Hepatic stellate cell (primary cell): ENCODE measurements at places on chromosomes 7 and 10.
A peak's percentile ranks its signal among the peaks of the same experiment; 100 is the strongest.

DNA sequence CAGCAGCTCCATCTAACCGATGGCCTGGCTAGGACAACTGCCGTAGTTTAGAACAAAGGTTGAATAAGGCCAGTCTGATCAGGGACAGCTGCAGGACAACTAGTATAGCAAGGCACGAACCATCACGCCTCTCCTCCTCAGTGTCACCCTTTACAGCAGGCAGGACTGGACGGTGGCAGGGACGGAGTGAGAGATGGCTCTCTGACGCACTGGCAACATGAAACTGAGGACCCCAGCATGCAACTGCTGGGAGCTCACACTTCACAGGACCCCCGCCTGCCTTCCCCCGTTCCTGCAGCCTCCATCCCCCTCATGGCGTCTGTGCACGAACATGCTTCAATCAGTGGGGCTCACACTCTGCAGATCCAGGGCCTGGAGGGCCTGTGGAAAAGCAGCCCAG, 53.7 kb downstream of the ZRANB1 start:
- peak; percentile 2 for DNase-seq

GRCh38 chr7:4058158-4058557, 623.9 kb upstream of the FOXK1 start:
- DNase-seq, result no peak

DNA sequence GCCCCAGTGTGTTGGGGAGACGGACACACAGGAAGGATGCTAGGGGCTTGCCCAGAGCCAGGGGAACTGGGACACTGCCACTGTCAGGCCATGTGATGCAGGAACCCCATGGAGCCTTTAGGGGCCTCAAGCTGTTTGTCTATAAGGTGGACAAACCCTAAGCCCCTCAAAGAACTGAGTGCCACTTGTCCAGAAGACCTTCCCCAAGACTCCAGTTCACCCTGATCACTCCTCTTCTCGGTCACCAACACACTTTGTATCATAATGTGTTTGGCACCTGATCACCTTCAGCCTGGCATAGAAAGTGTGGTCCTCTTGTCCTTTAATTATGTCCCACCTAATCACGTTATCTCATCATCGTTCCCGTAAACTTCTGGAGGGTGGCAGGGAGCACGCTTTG, 700 bp downstream of the H2BK1 start:
- no peak for DNase-seq

GRCh38 chr10:77926566-77927401, at the start of gene DLG5:
Gene DLG5 (minus strand): TSS chr10:77926755. CDS start chr10:77926520, 235 bp downstream.
- peak; percentile 62 for DNase-seq

- no peak for DNase-seq
Measured at GRCh38 chr7:114416129-114416990, 1.7 kb downstream of the FOXP2 start.

- no peak for DNase-seq
Measured at GRCh38 chr10:120945801-120946302, 94.7 kb downstream of the WDR11 start.

- no peak for DNase-seq
Measured at GRCh38 chr7:105715528-105715927, 134.2 kb upstream of the EFCAB10 start.

DNA sequence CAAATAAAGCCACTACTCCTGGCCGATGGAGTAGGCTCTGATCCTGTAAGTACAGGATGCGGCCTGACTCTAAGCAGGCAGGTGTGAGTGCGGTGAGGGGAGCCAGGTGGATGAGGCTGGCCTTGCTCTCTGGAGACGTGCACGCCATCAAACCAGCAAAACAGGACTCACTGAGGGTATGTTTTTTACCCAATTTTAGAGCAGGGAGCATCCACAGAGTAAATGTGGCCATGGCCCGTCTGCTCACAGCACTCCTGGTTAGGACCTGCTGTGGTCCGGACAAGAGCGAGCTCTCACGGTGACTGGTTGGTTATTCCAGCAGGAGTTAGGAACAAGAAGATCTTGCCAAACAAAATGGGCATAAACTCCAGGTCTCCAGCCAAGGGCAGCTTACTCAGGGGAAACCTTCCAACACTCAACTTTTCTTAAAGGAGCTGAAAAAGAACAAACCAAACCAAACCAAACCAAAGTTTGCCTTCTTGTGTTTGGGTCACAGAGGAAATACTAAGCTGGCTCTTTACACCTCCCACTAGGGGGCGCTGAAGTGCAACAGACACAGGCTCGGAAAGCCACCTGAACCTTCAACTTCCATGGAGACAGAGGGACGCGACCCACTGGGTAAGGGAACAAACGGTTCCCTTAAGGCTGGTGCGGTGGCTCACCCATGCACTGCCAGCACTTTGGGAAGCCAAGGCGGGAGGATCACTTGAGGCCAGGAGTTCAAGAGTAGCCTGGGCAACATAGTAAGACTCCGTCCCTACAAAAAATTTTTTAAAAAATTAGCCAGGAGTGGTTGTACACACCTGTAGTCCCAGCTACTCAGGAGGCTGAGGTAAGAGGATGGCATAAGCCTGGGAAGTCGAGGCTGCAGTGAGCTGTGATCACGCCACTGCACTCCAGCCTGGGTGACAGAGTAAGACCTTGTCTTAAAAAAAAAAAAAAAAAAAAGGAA, 122.4 kb downstream of the CLEC2L start:
- peak; percentile 73 for DNase-seq

- peak; percentile 11 for DNase-seq
Measured at GRCh38 chr10:15784662-15785300, 65.1 kb upstream of the ITGA8 start.

DNA sequence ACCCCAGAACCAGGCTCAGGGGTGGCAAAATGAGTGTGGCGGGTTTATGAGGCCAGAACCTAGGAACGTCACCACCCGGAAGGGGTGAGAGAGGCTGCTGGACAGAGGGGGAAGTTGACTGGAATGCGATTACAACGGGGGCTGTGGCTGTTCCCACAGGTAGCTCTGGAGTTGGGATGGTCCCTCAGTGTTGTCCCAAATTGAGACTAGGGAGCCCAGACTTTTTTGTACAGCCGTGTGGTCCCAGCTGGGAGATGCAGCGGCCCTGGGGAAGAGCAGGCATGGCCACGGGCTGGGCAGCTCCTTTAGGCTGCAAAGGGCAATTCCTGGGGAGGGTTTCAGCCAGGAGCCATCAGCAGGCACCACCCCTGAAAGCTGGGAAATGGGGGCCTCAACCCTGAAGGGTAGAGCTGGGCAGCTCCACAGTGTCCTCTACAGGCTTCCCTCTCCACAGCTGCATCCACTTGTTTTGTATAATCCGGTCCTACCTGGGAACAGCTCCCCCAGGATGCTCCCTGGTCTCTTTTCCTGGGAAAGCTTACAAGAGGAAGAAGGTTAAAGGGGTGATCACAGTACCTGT, 11.0 kb upstream of the GDF10 start:
- no peak for DNase-seq

DNA sequence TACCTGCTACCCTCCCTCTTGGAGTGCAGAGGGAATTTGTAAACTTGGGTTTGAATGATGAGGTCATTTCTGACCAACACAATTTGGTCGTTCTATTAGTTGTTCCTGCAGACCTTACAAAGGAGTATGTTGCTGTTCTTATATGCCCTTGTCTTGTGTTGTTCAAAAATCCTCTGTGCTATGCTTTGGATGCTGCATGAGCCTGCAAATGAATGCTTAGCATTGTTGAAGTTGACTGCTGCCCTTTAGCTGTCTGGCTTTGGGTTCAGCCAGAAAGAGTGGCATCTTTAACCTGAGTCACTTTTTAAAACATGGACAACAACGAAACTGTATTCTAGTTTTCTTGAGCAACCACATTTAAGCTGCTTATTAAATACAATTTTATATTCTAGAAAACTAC, 80.3 kb downstream of the SND1 start:
- DNase-seq, result no peak
